ENCODE measurements at places on chromosomes 5 and 9. TPM values are rescaled to one million over a fixed set of nuclear protein-coding genes. Genes with fewer than 3 reads are reported as not detected.

DNA sequence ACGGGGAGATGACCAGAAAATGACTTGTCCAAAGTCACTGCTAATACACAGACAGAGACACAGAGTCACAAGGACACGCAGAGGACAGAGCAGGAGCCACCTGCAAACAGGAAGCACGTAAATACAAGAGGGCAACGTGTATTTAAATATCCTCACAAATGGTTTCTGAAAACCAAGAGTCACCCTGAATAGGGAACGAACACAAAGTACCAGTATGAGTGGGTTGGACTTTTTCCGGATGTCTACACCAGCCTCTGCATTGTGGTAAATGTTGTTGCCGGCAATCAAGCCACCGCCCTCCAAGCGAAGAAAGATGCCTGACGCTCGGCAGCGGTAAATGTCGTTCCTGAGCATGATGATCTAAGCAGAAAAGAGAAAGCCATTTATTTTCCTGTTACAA, 44.5 kb downstream of the FBXO10 start:
- peak overlapping the region; percentile 35 for H3K27ac ChIP-seq
- H3K4me1 ChIP-seq = no peaks in the 10 kb centered on the region
- H3K27me3 ChIP-seq = no peaks in the 10 kb centered on the region

DNA sequence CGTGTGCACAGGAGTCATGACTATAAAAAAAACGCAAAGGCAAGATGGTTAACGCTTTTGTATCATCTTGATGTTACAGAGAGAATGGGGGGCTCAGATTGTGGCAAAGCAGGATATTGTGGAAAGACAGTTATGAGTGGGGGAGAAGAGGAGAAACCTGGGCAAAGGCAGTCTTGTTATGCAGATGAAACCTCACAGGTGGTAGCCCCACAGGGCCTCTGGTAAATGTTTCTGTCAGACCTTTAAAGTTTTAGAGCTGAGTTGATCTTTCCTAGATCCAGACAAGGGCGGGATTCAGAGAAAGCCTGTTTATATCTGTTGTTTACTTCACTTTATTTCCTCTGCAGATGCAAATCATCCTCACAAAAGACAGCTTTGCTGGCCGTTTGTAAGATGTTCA, 55.2 kb downstream of the C9orf85 start:
- H3K4me1 ChIP-seq = no peaks in the 10 kb centered on the region
- no peaks in the 10 kb centered on the region for H3K27me3 ChIP-seq
- DNase-seq = no peak

DNA sequence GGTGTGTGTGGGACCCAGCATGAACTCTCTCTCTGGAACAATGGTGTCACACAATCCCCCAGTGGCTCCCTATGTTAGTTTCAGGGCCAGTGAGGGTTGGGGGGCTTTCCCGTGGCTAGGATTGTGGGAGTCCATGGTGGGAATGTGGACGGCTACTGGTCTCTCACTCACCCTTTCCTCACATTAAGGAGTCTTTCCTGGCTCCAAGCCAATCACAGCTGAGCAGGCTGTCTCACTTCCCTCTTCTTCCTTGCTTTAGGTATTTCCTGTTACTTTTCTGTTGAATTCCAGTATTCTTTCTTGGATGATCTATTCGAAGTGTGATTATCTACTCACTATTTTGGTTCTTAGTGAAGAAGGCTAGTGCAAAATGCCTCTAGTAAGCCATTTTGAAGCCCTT, 324.4 kb upstream of the MPDZ start:
- H3K36me3 ChIP-seq = no peaks in the 10 kb centered on the region
- H3K27ac ChIP-seq = no peak overlapping the region
- no peaks in the 10 kb centered on the region for H3K27me3 ChIP-seq
- no peaks in the 10 kb centered on the region for H3K4me1 ChIP-seq
- DNase-seq = no peak

GRCh38 chr9:84759300-84759750, 89.8 kb downstream of the NTRK2 start:
- DNase-seq = no peak
- H3K27ac ChIP-seq = no peak overlapping the region
- peaks cover 2% of the 10 kb centered on the region for H3K27me3 ChIP-seq

GRCh38 chr9:125986966-125987365, 239.8 kb downstream of the PBX3 start:
- no peak overlapping the region for H3K4me3 ChIP-seq
- no peaks in the 10 kb centered on the region for H3K36me3 ChIP-seq
- no peak for DNase-seq
- no peak overlapping the region for H3K27ac ChIP-seq
- H3K4me1 ChIP-seq = no peaks in the 10 kb centered on the region

GRCh38 chr5:146681585-146682105, 165.7 kb upstream of the GPR151 start:
- H3K36me3 ChIP-seq = no peaks in the 10 kb centered on the region
- no peak overlapping the region for H3K4me3 ChIP-seq
- no peak overlapping the region for H3K27ac ChIP-seq
- no peaks in the 10 kb centered on the region for H3K4me1 ChIP-seq
- H3K27me3 ChIP-seq = no peaks in the 10 kb centered on the region

DNA sequence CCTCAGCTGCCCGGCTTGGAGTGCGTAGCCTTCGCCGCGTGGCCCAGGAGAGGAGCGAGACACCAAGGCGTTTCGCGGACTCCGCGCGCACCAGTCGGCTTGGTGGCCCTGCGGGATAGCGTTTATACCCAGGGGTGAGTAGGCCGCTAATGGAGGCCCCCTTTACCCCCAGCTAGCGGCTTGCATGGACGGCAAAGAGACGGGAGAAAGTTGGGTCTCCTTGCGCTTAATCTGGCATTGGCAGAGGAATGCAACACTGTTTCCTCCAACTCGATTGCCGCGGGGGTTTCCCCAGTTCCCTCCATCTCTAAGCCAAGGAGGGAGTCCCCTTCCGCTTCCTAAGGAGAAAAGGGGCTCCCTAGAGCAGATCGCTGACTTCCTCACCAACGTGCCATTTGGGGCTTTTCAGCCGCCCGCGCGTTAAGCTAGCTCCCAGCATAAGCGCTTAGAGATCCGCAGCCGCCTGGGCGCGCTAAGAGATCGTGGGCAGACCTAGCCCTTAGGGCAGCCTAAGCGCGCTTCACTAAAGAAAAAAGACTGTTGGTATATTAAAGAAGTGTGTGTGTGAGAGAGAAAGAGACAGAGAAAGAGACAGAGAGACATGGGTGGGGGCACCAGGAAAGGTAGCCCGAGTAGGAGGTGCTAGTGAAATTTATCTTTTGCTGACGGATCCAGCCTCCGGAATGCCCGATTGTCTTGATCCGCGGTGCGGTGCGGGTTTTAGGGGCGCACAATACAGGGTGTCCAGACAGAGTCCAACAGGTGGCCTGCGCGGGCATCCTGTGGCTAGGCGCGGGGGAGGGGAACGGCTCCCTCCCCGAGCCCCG, 597.9 kb upstream of the SGCD start:
- no peaks in the 10 kb centered on the region for H3K4me1 ChIP-seq
- DNase-seq = no peak
- peaks cover 12% of the 10 kb centered on the region for H3K27me3 ChIP-seq
- H3K4me3 ChIP-seq = peak overlapping the region; percentile 8
- no peak overlapping the region for H3K27ac ChIP-seq

DNA sequence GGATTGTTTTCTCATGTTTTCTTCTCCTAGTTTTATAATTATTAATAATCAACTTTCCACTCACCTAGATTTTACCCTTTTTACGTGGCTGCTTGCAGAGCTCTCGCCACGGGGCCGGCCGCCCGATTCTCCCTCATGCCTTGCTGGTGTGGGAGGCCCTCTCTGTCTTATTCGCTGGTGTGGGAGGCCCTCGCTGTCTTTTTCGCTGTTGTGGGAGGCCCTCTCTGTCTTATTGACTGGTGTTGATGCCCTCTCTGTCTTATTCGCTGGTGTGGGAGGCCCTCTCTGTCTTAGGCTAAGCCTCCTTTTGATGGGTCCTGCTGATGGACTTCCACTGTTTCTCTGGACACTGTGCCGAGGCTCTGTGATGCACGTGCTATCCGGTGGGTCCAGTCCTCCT, 161.3 kb upstream of the IRX2 start:
- H3K27me3 ChIP-seq = no peaks in the 10 kb centered on the region
- no peaks in the 10 kb centered on the region for H3K36me3 ChIP-seq
- no peaks in the 10 kb centered on the region for H3K4me1 ChIP-seq
- no peak for DNase-seq
- no peak overlapping the region for H3K27ac ChIP-seq

- DNase-seq = no peak
- H3K27ac ChIP-seq = no peak overlapping the region
- H3K27me3 ChIP-seq = no peaks in the 10 kb centered on the region
- H3K4me3 ChIP-seq = no peak overlapping the region
Measured at GRCh38 chr5:4384649-4385048, 755.5 kb upstream of the ADAMTS16 start.

- no peak overlapping the region for H3K27ac ChIP-seq
- H3K4me3 ChIP-seq = no peak overlapping the region
- H3K27me3 ChIP-seq = no peaks in the 10 kb centered on the region
- no peaks in the 10 kb centered on the region for H3K4me1 ChIP-seq
- no peaks in the 10 kb centered on the region for H3K36me3 ChIP-seq
Measured at GRCh38 chr5:157948738-157949410, 89.9 kb upstream of the CLINT1 start.

The ZBTB34 gene
- 6.8 TPM for total RNA-seq

DNA sequence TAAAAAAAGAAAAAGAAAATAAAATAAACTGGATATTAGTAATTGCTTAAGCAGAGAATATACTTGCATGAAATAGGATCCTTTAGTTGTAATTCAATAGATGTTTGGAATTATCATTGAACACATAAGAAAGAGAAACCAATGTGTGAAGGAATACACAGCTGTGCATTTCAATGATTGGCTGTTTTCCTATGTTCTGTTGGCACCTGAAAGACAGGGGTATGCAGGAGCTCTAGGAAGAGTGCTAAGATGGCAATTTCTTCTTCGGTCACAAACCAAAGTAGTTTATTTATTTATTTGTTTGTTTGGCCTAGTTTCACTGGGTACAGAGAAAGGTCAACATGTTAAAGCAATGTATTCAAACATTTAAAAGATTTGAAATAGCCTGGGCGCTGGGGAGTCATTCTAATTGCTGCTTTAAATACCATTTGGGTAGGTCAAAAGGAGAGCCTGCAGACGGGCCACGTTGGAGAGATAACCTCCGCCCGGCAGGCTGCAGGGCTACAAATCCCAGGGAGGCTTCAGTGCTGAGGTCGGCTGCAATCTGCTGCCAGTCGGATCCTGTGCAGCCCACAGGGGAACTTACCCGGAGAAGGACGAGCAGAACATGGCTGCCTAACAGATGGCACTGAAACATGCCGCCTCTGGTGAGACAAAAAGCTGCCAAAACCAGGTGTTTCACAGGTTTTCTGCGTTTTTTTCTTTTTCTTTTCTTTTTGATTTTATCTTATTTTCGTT, 154.2 kb upstream of the TYRP1 start:
- no peaks in the 10 kb centered on the region for H3K36me3 ChIP-seq
- H3K27me3 ChIP-seq = no peaks in the 10 kb centered on the region
- H3K4me3 ChIP-seq = no peak overlapping the region
- DNase-seq = no peak
- H3K4me1 ChIP-seq = no peaks in the 10 kb centered on the region

DNA sequence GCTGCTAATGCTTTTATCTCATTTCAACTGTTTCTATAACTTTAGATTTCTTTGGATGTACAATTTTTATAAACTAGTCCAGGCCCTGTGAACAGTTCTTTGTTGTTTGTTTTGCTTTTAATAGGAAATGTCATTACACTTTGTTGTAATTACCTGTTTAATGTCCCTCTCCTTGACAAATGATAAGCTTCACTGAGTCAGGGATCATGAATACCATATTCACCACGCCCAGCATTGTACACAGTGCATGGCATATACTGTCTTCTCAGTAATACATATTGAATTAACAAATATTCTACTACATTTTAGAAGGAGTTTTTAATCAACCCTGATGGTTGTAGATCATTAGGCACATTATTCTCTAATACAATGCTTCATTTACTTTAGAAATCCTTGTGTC, 1105.0 kb downstream of the MAT2B start:
- H3K27me3 ChIP-seq = no peaks in the 10 kb centered on the region
- H3K36me3 ChIP-seq = no peaks in the 10 kb centered on the region

The PCDHGA7 gene
- total RNA-seq = 0.09 TPM

- no peaks in the 10 kb centered on the region for H3K36me3 ChIP-seq
- no peak overlapping the region for H3K27ac ChIP-seq
- H3K27me3 ChIP-seq = no peaks in the 10 kb centered on the region
- H3K4me3 ChIP-seq = no peak overlapping the region
Measured at GRCh38 chr9:2863831-2864230, 19.9 kb upstream of the PUM3 start.

The STC2 gene
- 2.1 TPM for total RNA-seq

GRCh38 chr5:39197556-39197955, 21.8 kb downstream of the FYB1 start:
- H3K4me1 ChIP-seq = peaks cover 43% of the 10 kb centered on the region
- peak overlapping the region; percentile 1 for H3K27ac ChIP-seq
- DNase-seq = peak; percentile 79
- H3K36me3 ChIP-seq = peaks cover 14% of the 10 kb centered on the region
- peak overlapping the region; percentile 72 for H3K4me3 ChIP-seq
